A549 treated with dexamethasone at 1 μM for 4 hours (cell line): ENCODE measurements at places on chromosomes 13 and 19. TPM values are rescaled to one million over a fixed set of nuclear protein-coding genes. Genes with fewer than 3 reads are reported as not detected.

The LILRB4 gene
- total RNA-seq = not detected in 5 replicates

The LRRC8E gene
- total RNA-seq = 5.1 to 7.1 TPM (median 5.7 TPM) in 5 replicates

The LRRC63 gene
- not detected in 5 replicates for total RNA-seq

The SYT3 gene
- 0.36 to 0.63 TPM (median 0.59 TPM) in 5 replicates for total RNA-seq

The PRODH2 gene
- 0.12 to 0.46 TPM (median 0.16 TPM) in 5 replicates for total RNA-seq

The ZNF177 gene
- 0.49 to 0.66 TPM (median 0.61 TPM) in 5 replicates for total RNA-seq

The ZNF433 gene
- not detected in 5 replicates for total RNA-seq

The PTH2 gene
- not detected in 5 replicates for total RNA-seq

The THAP8 gene
- total RNA-seq = 4.4 to 7.7 TPM (median 7.2 TPM) in 5 replicates

The TRMT1 gene
- total RNA-seq = 26.3 to 37.8 TPM (median 34.8 TPM) in 5 replicates
